ENCODE measurements at places on chromosomes 4 and X. TPM values are rescaled to one million over a fixed set of nuclear protein-coding genes. Genes with fewer than 3 reads are reported as not detected.

The CXCL1 gene
- polyA plus RNA-seq: not detected

The ZNF141 gene
- not detected for polyA plus RNA-seq

The EVC2 gene
- polyA plus RNA-seq: not detected

The CENPE gene
- polyA plus RNA-seq: 2.1 TPM

The PLXNB3 gene
- 6.9 TPM for polyA plus RNA-seq

The SPATA18 gene
- 5.7 TPM for polyA plus RNA-seq

- no peak overlapping the region for H3K4me3 ChIP-seq
- H3K27me3 ChIP-seq: no peaks in the 10 kb centered on the region
- DNase-seq: peak; percentile 11
These were observed 37.4 kb downstream of the LHFPL1 start for GRCh38 chrX:112642349-112642748.

GRCh38 chr4:52116641-52117040 is 65.5 kb downstream of the SPATA18 start:
- H3K27ac ChIP-seq: no peak overlapping the region
- no peak for DNase-seq
- no peaks in the 10 kb centered on the region for H3K27me3 ChIP-seq
- no peaks in the 10 kb centered on the region for H3K36me3 ChIP-seq

DNA sequence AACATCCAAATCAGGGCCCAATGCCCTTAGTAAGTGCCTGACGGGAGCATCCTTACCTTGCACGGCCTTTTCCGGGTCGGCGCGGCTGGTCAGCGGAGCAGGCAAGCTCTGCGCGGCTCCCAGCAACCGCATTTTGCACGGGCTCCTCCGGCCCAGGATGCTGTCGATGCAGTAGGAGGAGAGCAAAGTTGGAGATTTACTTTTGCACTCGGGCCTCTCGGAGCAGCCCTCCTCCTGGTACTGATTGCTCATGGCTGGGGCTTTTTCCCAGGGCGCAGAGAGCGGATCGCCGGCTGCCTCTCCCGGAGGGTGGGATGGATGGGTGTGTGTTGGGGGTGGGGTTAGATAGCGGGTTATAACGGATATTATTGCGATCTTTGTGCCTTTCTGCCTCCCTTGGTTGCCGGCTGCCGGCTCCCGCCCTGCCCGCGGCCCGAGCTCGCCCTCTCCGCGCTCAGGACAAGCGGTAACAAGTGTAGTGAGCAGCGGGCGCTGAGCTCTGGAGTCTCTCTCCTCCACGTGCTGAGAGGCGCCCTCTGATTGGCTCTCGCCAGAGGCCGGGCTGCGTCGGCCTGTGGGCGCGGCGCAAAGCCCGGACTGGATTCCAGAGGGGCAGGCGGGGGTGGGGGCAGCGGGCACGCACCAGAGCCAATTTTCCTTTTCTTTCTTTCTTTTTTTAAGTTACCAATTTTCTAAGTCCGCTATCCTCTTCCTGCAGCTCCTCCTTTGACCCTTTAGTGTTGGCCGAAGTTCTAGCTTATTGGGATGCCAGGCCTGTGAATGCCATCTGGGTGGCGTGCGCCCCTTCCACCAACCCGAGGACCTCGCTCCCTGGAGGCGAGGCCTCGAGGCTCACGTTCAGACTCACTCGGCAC is at the start of gene ARX:
Gene ARX (minus strand): TSS at position 480 of the 875 bp plus-strand sequence. CDS start 228 bp downstream, at position 252.
- no peak within 1 kb of the TSS for H3K27ac ChIP-seq
- peak; percentile 43 for DNase-seq
- peaks cover 6% of the 10 kb centered on the region for H3K27me3 ChIP-seq
- H3K4me3 ChIP-seq: no peak within 1 kb of the TSS

DNA sequence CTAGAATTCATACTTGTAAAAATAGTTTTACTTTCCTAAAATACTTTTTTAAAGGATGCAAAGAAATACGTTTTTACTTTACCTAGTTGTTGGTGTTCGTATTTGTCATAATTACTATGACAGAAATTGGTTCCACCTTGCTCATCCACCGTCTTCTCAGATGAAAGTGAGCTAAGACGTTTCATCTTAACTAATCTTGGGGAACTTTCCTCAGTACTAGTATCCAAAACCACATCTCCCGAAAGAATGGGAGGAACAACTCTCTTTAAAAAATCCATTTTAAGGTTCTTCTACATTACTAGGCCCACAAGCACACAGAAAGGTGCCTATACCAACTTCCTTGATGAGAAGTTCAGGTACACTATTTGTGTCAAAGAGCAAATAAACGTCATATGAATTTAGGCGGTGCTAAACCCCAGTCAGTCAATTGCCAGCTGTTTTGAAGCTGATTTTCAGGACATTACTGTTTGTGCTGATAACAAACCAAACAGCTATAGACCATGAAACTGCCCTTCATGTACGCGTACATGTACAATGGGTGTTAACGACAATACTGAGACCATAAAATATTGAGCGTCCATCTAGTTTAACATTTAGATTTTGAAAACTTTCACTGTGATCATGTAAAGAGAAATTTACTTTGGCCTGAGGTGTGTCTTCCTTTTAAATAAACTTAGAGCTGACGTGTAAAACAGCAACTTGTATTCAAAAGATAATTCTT is 99.1 kb downstream of the FRYL start:
- no peaks in the 10 kb centered on the region for H3K36me3 ChIP-seq
- no peaks in the 10 kb centered on the region for H3K27me3 ChIP-seq
- no peak overlapping the region for H3K4me3 ChIP-seq
- H3K4me1 ChIP-seq: no peaks in the 10 kb centered on the region
- DNase-seq: no peak

GRCh38 chr4:105714071-105714521 is 5.5 kb downstream of the GSTCD start:
- no peak overlapping the region for H3K27ac ChIP-seq
- H3K36me3 ChIP-seq: no peaks in the 10 kb centered on the region
- H3K4me1 ChIP-seq: peaks cover 26% of the 10 kb centered on the region

GRCh38 chr4:116796022-116796421 is 289.4 kb downstream of the TRAM1L1 start:
- no peak overlapping the region for H3K4me3 ChIP-seq
- no peaks in the 10 kb centered on the region for H3K36me3 ChIP-seq
- H3K27ac ChIP-seq: no peak overlapping the region
- H3K27me3 ChIP-seq: no peaks in the 10 kb centered on the region

DNA sequence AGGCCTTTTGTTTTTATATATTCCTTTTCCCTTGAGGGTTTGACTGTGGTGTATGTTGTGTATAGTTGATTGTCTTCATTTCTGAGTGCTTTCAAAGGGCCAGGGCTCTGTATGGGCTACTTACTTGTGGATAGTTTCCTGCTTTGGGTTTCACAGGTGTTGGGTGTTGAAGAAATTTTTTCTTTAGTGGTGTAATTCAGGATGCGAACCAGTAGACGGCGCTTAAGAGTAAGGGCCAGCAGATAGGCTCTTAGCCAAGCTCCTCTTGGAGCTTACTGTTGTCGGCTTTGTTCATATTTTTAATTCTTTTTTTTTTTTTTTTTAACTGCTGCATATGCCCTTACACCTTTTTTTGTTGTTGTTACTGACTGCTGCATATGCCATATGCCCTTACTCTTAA is 276.3 kb upstream of the GALNT7 start:
- no peak for DNase-seq
- H3K27ac ChIP-seq: no peak overlapping the region
- H3K27me3 ChIP-seq: no peaks in the 10 kb centered on the region

- no peaks in the 10 kb centered on the region for H3K36me3 ChIP-seq
- H3K4me1 ChIP-seq: no peaks in the 10 kb centered on the region
- H3K4me3 ChIP-seq: no peak overlapping the region
- DNase-seq: no peak
- H3K27me3 ChIP-seq: no peaks in the 10 kb centered on the region
These were observed 77.3 kb upstream of the IL2 start for GRCh38 chr4:122533841-122534240.

DNA sequence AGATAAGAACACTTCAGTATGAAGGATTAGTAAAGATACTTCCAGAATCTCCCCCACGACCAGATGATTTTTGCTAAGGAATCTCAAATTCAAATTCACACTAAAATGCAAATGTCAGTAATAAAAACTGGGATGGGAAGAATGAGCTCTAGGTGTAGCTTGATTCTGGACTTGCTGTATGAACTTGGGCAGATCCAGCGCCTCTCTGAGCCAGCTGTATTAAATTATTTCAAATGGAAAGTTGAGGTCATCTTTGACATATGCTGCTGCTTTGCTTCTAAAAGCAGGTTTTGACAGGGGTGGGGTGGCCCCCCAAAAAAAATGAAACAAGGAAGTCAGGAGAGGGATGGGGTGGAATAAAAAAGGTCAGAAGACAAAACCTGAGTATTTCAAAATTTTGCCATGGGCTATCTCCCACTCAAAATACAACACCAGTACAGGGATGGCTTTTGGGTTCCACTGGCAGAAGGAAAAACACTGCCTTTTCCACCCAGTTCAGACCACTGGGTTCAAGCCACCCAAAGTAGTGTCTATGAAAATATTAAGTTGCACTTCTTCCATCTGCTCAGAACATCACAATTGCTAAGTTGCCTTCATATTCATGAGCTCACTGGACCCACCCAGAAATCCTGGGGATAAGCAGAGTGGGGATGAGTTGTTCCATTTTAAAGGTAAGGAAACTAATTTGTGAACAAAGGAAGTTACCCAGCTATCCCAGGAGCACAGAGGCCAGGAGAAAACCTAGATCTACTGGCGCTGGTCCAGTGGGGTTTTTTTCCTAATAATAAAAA is 47.7 kb downstream of the ARHGEF9 start:
- DNase-seq: no peak
- no peak overlapping the region for H3K27ac ChIP-seq
- no peaks in the 10 kb centered on the region for H3K27me3 ChIP-seq

- H3K4me3 ChIP-seq: no peak overlapping the region
- H3K27me3 ChIP-seq: no peaks in the 10 kb centered on the region
- DNase-seq: no peak
- H3K36me3 ChIP-seq: no peaks in the 10 kb centered on the region
These were observed 37.9 kb upstream of the MXRA5 start for GRCh38 chrX:3384327-3384726.

GRCh38 chr4:146855761-146856160 is 89.9 kb downstream of the TTC29 start:
- no peaks in the 10 kb centered on the region for H3K4me1 ChIP-seq
- H3K27me3 ChIP-seq: no peaks in the 10 kb centered on the region
- H3K27ac ChIP-seq: no peak overlapping the region
- no peak for DNase-seq
- H3K4me3 ChIP-seq: no peak overlapping the region

GRCh38 chr4:125420526-125420925 is 105.8 kb downstream of the FAT4 start:
- no peak overlapping the region for H3K4me3 ChIP-seq
- no peak for DNase-seq
- no peaks in the 10 kb centered on the region for H3K36me3 ChIP-seq
- no peak overlapping the region for H3K27ac ChIP-seq

DNA sequence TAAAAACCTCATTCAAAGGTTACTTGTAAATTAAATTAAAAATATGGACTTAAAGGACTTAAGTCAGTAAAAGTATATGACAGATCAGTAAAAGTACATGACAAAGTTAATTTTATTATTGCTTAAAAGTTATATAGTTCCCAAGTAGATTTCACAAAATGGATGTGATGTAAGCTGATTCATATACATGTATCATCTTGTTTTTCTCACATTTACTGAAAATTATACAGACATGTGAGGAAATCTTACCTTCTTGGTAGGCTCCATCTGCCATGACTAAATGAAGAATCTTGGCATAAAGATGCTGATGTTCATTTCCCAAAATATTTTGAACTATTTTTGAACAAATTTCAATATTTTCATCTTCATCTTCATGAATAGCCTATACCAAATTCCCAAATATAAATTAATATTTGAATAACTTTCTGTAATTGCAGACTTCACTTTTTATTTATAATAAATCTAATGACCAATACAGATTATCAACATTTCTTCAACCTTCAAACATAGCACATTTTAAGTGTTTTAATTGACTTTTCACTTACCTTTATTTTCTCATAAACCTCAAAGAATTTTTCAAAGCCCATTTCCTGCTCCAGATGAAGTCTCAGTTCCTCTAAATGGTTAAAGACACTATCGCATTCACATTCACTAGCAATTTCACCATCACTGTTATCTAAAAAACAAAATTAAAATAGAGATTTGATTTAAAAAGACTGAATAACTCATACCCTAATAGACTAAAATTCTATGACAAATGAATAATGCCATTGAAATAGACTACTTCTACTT is 129.4 kb upstream of the SH3RF1 start:
- no peak overlapping the region for H3K4me3 ChIP-seq
- H3K27ac ChIP-seq: no peak overlapping the region
- H3K36me3 ChIP-seq: no peaks in the 10 kb centered on the region
- no peak for DNase-seq
- no peaks in the 10 kb centered on the region for H3K27me3 ChIP-seq

GRCh38 chr4:176358083-176358469 is 38.3 kb downstream of the SPCS3 start:
- no peak overlapping the region for H3K4me3 ChIP-seq
- H3K36me3 ChIP-seq: no peaks in the 10 kb centered on the region
- H3K4me1 ChIP-seq: no peaks in the 10 kb centered on the region
- no peak overlapping the region for H3K27ac ChIP-seq

DNA sequence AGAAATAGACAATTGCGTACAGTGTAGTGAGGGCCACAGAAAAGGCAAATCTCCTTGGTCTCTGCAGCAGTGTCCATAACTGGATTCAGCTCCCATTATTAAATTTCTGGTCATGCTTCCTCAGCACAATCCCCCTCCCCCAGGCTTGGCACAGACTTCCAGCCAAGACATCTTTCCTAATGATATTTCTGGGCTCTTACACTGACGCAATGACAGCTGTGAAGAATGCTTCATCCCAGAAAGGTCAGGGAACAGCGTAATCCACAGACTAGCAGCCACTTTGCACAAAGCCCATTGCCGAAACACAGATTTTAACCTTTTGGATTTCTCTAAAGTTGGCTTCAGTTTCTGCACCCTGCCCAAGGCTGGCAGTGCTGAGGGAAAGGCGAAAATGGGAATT is 597.6 kb upstream of the CPEB2 start:
- no peaks in the 10 kb centered on the region for H3K36me3 ChIP-seq
- no peak overlapping the region for H3K27ac ChIP-seq
- no peaks in the 10 kb centered on the region for H3K4me1 ChIP-seq
- H3K27me3 ChIP-seq: no peaks in the 10 kb centered on the region

DNA sequence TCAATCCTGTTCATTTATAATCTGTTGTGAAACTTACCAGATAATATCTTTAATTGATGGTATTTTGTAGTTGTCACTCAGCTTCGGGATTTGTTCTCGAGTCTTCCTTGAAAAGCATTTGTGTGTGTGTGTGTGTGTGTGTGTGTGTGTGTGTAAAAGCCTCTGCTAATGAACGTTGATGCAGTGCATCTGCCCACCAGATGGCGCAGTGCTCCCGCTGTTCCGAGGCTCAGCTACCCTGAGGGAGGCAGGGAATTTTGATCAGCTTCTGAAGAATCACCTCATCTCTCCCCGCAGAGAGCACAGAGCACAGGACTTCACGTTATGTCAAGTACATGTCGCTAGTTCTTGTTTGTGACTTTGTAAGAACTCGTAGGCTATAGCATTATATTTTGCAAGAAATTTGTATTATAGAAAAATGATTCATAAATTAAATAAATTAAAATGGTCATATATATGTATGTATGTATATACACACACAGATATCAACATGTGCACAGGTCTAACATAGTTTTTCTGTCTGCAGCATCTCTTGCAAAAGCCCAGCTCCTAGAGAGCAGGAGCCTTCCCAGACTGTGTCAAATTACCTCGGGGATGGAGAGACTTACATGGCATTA is 316.7 kb upstream of the IGFBP7 start:
- peak; percentile 35 for DNase-seq
- no peaks in the 10 kb centered on the region for H3K27me3 ChIP-seq
- no peak overlapping the region for H3K27ac ChIP-seq
- H3K4me1 ChIP-seq: peaks cover 12% of the 10 kb centered on the region
- no peaks in the 10 kb centered on the region for H3K36me3 ChIP-seq

Data from HepG2 (cell line).